ENCODE measurements at places on chromosomes 12 and 14.

GRCh38 chr12:22266101-22266500 is 68.4 kb downstream of the ST8SIA1 start:
- no peak for DNase-seq

- no peak for DNase-seq
Measured at GRCh38 chr12:112768278-112768677, 23.3 kb upstream of the RPH3A start.

DNA sequence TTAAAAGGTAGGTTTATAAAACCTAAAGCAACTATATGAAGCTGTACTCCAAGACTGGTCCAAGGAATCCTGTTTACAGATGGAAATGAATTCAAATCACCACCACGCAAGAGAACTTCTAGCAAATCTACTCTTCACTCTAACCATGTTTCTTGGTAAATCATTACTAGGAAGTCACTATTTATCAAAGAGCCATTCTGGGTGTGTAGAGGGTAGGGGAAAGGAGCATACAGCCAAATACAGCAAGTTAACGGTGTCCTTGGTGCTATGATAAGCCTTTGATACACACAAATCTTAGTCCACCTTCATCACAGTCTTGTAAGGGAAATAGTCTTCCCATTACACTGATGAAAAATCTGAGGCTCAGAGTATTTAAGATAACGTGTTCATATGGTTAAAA is 16.8 kb downstream of the NIN start:
- no peak for DNase-seq

- DNase-seq = no peak
Measured at GRCh38 chr12:112738531-112738930, 53.0 kb upstream of the RPH3A start.

DNA sequence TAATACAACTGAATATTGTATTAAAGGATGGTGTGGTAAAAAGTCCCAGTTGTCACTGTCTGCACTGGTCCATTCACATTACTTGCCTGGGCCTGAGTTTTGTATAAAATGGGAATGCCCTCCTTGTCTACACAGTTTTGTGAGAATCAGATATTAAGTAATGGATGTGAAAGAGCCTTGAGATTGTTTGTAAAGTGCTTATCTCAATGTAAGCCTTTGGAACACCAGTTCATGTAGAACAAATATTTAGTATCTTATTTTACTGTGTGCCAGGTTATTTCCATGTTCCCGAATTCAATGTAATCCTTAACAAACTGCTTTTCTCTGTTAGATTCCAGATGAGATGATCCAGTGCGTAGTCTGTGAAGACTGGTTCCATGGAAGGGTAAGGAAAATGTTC is 7.5 kb downstream of the UBR7 start:
- no peak for DNase-seq

GRCh38 chr14:23052182-23052623 is 5.1 kb downstream of the CDH24 start:
- DNase-seq = no peak

GRCh38 chr12:94031763-94032162 is 116.6 kb upstream of the PLXNC1 start:
- no peak for DNase-seq

- no peak for DNase-seq
Measured at GRCh38 chr12:2803635-2804392, 8.7 kb upstream of the ITFG2 start.

DNA sequence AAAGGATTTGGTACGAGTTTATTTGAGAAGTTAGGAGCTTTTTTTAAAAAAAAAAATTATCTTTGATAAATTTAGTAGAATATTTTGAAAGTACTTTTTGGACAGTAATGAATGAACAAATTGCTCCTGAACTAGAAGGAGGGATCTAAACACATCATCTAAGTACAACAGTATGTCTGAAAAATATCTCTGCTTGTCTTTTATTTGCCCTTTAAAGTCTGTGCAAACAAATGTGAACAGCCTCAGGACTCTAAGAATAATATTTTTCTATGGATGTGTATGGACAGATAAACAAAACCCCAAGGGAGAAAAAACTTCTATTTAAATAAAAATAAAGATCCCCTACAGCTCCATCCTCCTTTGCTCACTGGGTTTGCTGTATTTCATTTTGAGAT is 19.5 kb downstream of the FBXL14 start:
- DNase-seq = no peak

GRCh38 chr14:91059576-91060350 is 678 bp downstream of the RPS6KA5 start:
- peak; percentile 72 for DNase-seq

DNA sequence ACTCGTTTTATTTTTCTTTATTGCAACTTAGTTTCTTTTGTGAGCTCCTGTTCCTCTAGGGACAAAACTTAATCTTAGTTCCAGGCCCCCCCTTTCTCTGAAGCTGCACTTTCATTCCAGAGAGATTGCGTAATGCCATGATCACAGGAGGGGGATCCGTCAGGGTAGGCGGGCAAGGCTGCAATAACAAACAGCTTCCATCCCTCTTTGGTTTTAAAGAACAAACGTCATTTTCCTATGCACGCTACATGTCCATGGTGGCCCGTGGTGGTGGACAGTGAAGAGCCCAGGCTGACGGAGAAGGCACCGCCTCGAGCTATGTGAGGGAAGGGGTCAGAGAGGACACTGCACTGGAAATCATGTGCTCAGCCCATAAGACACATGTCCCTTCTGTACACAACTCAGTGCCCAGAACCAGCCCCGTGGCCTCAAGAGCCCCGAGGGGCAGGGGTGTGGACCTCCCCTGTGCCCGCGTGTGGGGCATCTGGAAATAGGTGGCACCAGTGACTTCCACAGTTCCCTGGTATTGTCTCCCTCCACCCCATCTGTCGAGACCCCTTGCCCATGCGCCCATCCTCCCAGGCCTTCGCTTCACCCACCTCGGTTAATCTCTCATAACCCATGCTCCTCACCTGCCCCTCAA is 161.4 kb downstream of the ADGRD1 start:
- no peak for DNase-seq

DNA sequence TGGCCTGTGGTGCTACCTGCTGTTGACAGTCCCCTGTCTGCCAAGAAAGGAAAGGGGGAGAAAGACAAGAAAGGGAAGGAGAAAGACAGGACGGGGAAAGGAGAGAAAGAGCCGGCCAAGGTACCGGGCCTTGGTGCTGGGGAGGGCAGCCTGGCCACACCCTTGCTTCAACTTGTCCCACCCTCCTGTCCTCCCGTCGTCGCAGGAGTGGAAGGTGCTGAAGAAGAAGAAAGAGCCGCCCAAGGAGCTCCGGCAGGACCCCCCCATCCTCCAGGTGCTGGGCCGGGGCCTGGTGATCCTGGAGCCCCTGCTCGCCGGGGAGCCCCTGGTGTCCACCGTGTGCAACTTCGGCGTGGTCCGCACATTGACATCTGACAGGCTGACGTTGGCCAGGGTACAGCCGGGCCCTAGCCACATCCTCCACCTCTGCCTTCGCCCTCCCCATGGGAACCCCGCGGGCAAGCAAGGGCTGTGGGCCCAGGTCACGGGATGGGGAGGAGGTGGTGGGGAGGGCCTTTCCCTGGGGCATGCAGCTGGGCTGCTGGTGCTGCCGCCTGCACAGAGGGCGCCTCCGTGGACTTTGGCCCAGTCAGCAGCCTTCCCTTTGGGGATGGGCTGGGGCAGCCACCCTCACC is 2.9 kb upstream of the B3GNT4 start:
- DNase-seq = no peak
